RPMI8226 (cell line): ENCODE measurements at places on chromosomes 5 and 9.

DNA sequence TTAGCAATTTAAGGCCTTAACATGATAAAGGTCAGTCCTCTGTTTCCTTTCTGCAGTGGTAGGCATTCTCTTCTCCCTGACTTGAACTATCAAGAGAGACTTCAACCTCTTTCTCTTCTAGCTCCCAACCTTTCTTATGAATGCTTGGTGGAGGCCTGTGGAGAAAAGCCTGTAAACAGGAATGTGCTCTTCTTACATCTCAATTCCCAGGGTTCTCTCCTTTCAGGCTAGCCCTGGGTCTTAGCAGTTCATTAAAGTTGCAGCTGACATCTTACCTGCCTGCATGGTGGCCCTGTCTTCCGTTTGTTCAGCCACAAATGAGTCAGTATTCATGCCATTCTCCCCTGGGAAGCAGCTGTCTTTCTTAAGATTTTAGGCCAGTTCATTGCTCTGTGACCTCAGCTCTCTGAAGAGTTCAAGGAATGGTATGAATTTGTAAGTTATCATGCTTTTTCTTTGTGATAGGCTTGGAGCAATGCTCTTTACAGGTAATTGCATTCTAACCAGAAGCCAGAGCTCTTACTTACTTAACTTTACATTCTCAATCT lies 77.8 kb downstream of the ADCY2 start:
- DNase-seq: no peak

DNA sequence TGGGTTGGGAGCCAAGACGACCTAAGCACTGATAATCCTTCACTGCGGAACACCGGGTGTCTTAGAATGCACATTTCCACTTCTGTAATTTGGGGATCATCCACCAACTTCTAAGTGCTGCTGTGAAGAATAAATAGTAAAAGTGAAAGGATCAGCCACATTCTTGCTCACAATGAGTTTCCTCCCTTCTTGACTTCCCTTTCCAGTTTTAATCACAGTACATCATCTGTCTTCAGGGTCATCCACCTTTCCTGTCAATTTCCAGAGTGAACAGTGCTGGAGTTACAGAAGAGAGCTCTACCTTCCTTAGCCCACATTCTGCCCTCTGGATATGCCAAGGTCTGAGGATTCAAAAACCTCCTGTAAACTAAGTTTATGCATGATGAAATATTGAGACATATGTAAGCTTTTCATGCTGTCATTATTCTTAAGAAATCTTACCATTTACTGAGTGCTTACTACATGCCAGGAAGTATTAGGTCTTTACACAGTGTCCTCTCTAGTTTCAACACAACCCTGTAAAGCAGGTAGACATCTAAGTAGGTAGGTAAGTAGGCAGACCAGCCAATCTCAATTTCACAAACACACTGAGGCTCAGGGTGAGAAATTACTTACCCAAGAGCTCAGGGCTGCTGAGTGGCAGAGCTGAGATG lies 105.2 kb downstream of the CDK5RAP2 start:
- no peak for DNase-seq

DNA sequence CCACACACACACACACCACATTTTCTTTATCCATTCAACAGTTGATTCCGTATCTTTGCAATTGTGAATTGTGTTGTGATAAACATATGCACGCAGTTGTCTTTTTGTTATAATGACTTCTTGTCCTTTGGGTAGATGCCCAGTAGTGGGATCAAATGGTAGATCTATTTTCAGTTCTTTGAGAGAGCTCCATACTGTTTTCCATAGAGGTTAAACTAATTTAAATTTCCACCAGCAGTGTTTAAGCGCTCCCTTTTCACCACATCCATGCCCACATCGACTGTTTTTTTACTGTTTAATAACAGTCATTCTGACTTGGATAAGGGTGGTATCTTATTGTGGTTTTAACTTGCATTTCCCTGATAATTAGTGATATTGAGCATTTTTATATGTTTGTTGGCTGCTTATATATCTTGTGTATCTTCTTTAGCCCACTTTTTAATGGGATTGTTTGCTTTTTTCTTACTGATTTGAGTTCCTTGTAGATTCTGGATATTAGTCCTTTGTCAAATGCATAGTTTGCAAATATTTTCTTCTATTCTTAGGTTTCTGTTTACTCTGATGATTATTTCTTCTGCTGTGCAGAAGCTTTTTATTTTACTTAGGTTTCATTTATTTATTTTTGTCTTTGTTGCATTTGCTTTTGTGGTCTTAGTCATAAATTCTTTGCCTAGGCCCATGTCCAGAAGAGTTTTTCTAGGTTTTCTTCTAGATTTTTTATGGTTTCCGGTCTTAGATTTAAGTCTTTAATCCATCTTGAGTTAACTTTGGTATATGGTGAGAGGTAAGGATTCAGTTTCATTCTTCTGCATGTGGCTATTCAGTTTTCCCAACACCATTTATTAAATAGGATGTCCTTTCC lies 82.4 kb downstream of the SH3RF2 start:
- no peak for DNase-seq

GRCh38 chr5:62043289-62044280 lies 262.4 kb upstream of the KIF2A start:
- no peak for DNase-seq

- DNase-seq: peak; percentile 40
Observed at GRCh38 chr5:141636106-141636412, 590 bp downstream of the HDAC3 start.

- DNase-seq: no peak
Observed at GRCh38 chr9:131260751-131261452, 15.4 kb downstream of the FAM78A start.

DNA sequence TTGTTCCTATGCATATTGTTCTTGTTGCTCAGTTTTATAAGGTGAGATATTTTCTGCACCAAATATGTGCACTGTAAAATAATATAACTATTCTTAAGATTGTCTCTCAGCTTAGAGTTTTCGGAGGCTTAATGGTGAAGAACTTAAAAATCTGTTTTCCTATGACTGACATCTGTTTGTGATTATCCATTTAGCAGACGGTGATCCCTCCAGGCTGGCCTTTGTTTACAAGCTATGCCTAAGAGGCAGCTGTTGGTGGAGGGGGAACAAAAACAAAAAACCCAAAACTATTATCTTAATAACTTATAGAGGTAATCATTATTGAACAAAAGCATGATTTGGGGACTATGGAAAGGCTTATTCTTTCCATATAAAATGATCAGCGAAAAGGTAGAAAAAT lies 658 bp downstream of the PDCD1LG2 start:
- DNase-seq: no peak

GRCh38 chr9:33800886-33801285 lies 5.5 kb downstream of the PRSS3 start:
- peak; percentile 20 for DNase-seq

- no peak for DNase-seq
Observed at GRCh38 chr5:151077967-151078366, 2.9 kb downstream of the TNIP1 start.

DNA sequence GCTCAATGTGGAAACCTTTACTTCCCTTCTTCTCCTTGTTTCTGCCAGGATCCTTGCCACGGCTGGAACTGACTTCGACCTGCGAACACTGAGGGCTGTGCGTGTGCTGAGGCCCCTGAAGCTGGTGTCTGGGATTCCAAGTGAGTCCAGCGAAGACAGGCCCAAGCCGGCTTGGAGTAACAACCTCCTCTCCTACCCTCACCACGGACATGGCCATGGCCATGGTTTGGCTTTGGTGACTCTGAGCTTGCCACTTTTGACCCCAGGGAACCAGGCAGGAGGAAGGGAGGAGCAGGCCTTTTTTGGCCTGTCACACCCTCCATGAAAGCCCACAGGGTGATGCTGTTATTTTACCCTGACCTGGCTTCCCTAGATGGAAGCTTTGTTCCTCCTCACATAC lies 35.5 kb downstream of the CACNA1B start:
- DNase-seq: no peak

DNA sequence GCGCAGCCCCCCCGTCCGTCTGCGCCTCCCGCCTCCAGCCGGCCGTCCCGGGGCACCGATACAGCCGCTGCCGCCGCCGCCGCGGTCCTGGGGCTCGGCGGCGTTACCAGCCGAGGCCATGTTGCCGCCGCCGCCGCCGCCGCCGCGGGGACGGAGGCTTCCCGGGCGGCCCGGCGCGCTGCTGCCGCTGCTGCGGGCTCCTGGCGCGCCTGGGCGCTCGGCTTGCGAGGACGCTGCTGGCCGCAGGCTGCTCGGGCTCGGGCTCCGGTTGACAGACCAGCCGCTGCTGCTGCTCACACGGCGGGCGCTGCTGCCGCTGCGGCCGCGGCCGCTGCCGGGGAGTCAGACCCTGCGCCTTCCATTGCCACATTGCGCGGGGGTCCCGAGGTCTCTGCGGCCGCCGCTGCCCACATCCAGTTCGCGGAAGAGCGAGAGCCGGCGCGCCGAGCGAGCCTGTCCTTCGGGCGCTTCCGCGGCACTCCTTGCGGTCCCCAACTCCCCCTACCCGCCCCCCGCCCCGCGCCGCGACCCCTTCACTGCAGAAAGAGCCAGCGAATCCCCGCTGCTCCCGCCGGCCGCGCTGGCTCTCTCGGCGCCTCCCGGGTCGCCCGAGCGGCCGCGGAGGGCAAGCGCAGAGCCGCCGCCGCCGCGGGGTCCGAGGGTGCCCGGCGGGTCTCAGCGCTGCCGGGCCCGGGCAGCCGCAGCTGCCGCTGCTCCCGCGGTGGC lies 8.4 kb downstream of the PTCH1 start:
- DNase-seq: peak; percentile 32

- DNase-seq: no peak
Observed at GRCh38 chr5:1273745-1274144, 21.1 kb downstream of the TERT start.

- DNase-seq: no peak
Observed at GRCh38 chr9:119963798-119964372, 594.6 kb upstream of the BRINP1 start.

GRCh38 chr9:91885746-91886413 lies 64.1 kb downstream of the ROR2 start:
- DNase-seq: no peak

GRCh38 chr5:53987101-53987500 lies 323.3 kb downstream of the ARL15 start:
- DNase-seq: no peak

- no peak for DNase-seq
Observed at GRCh38 chr9:108274971-108275370, 580.8 kb downstream of the ACTL7B start.

- peak; percentile 50 for DNase-seq
Observed at GRCh38 chr5:36507332-36507952, 99.0 kb upstream of the SLC1A3 start.

DNA sequence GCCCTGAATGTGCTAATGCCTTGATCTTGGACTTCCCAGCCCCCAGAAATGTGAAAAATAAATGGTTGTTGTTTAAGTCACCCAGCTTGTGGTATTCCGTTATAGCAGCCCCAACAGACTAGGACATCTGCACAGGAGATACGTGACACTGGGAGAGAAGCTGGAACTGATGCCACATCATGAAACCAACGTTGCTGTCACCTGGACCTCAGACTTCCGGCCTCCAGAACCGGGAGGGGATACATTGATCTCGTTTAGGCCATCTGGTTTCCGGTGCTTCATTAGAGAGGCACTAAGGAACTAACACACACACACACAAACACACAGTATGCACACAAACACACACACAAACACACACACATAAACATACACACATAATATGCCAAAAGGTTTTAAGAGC lies 75.0 kb upstream of the ICE1 start:
- DNase-seq: no peak

DNA sequence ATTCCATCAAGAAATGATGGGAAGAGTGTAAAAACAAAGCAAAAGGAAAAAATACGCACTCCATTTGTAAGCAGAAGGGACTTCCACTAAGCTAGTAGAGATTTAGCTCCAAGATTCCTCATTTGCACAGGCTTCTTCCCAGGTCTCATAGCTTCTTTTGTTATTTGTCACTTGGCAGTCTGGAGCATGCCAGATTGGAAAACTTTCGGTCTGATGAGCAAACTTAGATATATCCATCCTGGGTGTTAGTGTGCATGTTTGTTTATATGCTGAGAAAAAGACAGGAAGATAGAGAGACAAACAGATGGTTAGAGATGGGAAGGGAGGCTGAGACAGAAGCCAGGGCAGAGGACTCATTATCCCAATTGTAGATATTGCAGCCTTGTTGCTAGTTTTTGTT lies 1644.5 kb upstream of the NUDT12 start:
- no peak for DNase-seq

GRCh38 chr5:135007749-135008363 lies 26.2 kb downstream of the PITX1 start:
- no peak for DNase-seq

- no peak for DNase-seq
Observed at GRCh38 chr5:3105581-3105980, 354.1 kb upstream of the IRX2 start.

GRCh38 chr9:116005205-116005604 lies 148.4 kb upstream of the PAPPA start:
- DNase-seq: no peak

DNA sequence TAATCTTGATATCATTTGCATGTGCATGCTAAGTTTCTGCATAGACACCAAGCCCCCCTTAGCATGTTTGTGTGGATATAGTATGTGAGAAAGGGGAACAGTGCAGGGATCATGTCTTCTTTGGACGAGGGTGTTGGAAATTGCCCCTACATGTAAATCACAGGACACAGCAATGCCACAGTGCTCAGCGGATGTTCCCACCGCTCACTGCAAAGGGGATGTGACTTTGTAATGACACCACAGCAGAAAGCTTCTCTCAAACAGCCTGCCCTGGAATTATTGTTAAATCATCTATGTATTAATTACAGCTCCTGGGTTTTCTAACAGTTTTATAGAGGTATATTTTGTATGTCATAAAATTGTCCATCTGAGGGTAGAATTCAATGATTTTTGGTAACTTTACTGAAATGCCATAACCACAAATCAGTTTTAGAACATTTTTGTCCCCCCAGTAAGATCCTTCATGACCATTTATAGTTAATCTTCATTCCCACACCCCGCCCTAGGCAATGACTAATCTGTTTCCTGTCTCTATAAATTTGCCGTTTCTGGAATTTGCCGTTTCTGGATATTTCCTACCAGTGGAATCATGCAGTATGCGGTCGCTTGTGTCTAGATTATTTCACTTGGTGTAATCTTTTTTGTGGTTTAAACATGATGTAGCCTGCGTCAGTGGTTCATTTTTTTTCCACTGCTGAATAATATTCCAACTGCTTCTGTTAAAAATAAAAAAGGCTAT lies 648.5 kb upstream of the WWC1 start:
- no peak for DNase-seq

DNA sequence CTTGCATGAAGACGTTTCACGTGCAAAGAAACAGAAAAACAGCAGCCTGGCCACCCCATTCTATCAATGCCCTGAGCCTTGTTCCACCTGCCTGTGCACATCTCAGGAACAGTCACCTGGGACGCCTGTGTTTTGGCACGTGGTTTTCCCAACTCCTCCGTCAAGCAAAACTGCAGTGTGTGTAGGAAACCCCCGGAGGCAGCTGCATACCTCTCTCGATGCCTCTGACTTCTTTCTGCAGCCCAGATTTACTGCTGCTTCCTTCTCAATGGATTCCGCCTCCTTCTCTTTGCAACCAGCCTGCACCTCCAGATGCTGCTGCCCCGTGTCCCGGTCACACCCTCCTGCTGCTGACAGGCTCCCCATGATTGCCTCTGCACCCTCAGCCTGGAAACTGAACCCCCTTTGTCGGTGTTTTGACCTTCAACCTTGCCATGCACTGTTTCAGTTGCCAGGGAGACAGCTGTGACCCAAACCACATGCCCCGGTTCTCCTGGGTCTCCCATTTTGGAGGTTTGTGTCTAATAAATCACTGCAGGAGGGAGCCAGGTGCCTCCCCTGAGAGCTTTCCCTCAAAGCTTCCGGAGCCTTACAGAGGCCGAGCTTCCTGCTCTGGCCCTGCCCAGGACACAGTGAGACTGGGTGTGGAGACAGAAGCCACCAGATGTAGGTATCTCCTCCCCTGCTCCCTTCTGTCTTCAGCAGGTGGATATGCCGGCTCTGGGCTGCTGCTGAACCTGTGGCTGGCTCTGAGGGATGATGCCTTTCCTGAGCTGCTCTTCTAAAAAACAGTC lies 395.5 kb upstream of the IRX1 start:
- peak; percentile 40 for DNase-seq
